Osteoblast (primary cell): ENCODE measurements at places on chromosomes 16 and 17. TPM values are rescaled to one million over a fixed set of nuclear protein-coding genes. Genes with fewer than 3 reads are reported as not detected.
A peak's percentile ranks its signal among the peaks of the same experiment; 100 is the strongest.

The CASKIN1 gene
- total RNA-seq, result not detected in 2 replicates

The CCL1 gene
- not detected in 2 replicates for total RNA-seq

The ABCC1 gene
- 33.7 and 37.7 TPM in 2 replicates for total RNA-seq

The HSPB9 gene
- not detected in 2 replicates for total RNA-seq

The ITGAX gene
- under 0.01 and 0.36 TPM in 2 replicates for total RNA-seq

The CACNG3 gene
- total RNA-seq, result not detected in 2 replicates

The GRAPL gene
- total RNA-seq, result not detected in 2 replicates

The TNFRSF13B gene
- total RNA-seq, result not detected in 2 replicates

The NTHL1 gene
- 22.8 and 24.8 TPM in 2 replicates for total RNA-seq

The FOXN1 gene
- total RNA-seq, result not detected in 2 replicates

- H3K36me3 ChIP-seq, result no peaks in the 10 kb centered on the region
- no peak for DNase-seq
- no peak overlapping the region for H3K27ac ChIP-seq
Observed at GRCh38 chr17:50875074-50875473, 8.9 kb upstream of the TOB1 start.

DNA sequence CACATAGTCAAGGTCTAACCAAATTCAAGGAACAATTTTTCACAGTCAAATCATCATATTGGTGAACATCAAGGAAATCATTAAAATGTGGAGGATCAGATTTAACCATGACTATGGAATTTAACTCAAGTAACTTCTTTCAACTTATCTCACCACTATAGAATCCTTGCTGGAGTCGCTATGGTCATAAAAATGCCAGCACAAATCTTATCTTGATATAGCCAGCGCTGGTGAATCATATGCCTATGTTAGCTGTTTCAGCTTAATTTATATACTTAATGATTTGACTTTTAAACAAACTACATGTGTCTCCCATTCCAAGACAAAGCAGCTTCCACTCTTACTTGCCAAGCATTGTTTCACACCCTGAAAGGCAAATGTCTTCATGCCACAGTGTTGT lies 416.4 kb downstream of the CDH11 start:
- peak; percentile 14 for DNase-seq
- H3K36me3 ChIP-seq, result no peaks in the 10 kb centered on the region
- H3K4me3 ChIP-seq, result no peak overlapping the region
- no peaks in the 10 kb centered on the region for H3K4me1 ChIP-seq
- H3K27ac ChIP-seq, result peak overlapping the region; percentile 5
- H3K27me3 ChIP-seq, result no peaks in the 10 kb centered on the region

- no peak for DNase-seq
- no peak overlapping the region for H3K4me3 ChIP-seq
- no peaks in the 10 kb centered on the region for H3K27me3 ChIP-seq
- no peaks in the 10 kb centered on the region for H3K36me3 ChIP-seq
Observed at GRCh38 chr17:79565606-79566250, 45.1 kb downstream of the RBFOX3 start.

GRCh38 chr17:76176701-76177574 lies 35.9 kb upstream of the FOXJ1 start:
- DNase-seq, result no peak
- H3K36me3 ChIP-seq, result no peaks in the 10 kb centered on the region
- H3K27me3 ChIP-seq, result no peaks in the 10 kb centered on the region

- no peak overlapping the region for H3K4me3 ChIP-seq
- H3K36me3 ChIP-seq, result no peaks in the 10 kb centered on the region
- H3K4me1 ChIP-seq, result no peaks in the 10 kb centered on the region
- H3K27ac ChIP-seq, result no peak overlapping the region
Observed at GRCh38 chr17:57045868-57046704, 39.0 kb upstream of the AKAP1 start.

- peak; percentile 44 for DNase-seq
- no peak overlapping the region for H3K27ac ChIP-seq
- no peaks in the 10 kb centered on the region for H3K27me3 ChIP-seq
Observed at GRCh38 chr17:38982858-38983746, 15.9 kb upstream of the FBXO47 start.

GRCh38 chr16:67442581-67443255 lies 11.8 kb downstream of the HSD11B2 start:
- H3K4me3 ChIP-seq, result no peak overlapping the region
- H3K27me3 ChIP-seq, result no peaks in the 10 kb centered on the region
- H3K27ac ChIP-seq, result no peak overlapping the region
- peaks cover 15% of the 10 kb centered on the region for H3K36me3 ChIP-seq

DNA sequence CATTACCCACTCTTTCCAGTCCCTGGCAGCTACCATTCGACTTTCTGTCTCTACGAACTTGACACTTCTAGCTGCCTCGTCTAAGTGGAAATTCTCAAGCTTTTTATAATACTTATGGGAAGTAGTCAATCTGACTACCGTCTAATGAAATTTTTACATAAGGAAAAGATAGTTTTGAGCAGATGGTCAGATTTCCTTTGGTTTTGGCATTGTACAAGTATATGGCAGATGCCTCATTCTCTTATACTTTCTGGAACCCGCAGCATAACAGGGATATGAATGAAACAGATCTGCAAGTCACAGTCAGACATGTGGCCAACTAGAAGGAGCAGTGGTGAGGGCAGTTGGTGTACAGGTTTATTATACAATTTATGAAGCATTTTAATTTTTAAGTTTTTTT lies 146.0 kb downstream of the PITPNC1 start:
- no peaks in the 10 kb centered on the region for H3K36me3 ChIP-seq
- H3K27me3 ChIP-seq, result no peaks in the 10 kb centered on the region
- peak; percentile 6 for DNase-seq
- H3K27ac ChIP-seq, result no peak overlapping the region

- H3K27ac ChIP-seq, result no peak overlapping the region
- no peaks in the 10 kb centered on the region for H3K4me1 ChIP-seq
- no peak for DNase-seq
Observed at GRCh38 chr17:35148144-35148543, 527 bp downstream of the UNC45B start.

DNA sequence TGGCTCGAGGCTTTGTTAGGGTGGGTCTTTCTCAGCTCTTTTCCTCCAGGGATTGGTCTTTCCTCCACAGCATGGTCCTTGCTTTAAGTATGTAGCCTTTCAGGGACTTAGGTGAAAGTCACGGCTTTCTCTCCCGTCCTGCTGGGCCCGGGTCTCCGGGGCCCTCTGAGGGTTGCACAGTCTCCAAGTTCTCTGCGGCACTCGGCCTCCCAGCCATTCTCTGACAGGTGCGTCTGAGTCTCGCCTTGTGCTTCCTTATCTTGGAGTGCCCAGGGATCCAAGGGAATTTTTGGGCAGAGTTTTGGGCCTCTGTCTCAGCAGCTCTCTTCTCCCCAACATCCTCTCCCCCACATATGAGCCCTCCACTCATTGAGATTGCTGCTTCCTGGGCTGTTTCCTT lies 36.6 kb downstream of the ZNF750 start:
- DNase-seq, result peak; percentile 83
- no peaks in the 10 kb centered on the region for H3K36me3 ChIP-seq
- no peaks in the 10 kb centered on the region for H3K4me1 ChIP-seq
- H3K27ac ChIP-seq, result no peak overlapping the region
- no peak overlapping the region for H3K4me3 ChIP-seq

DNA sequence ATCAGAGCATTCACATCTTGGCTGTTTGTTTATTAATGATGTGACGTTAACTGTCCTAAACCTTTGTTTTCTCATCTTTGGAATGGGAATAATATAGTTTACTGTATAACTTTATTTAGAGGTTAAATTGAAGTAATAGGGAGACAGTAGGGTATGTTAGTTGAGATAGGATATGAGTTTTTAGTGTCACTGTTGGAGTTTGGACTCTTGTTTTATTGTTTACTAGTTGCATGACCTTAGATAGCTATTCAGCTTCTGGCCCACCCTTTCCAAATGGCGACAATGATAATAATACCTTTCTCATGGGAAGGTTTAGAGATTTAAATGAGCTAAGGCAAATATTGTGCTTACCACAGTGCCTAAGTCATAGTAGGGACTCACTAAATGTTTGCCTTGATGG lies 28.2 kb upstream of the CDC6 start:
- H3K4me3 ChIP-seq, result no peak overlapping the region
- no peaks in the 10 kb centered on the region for H3K27me3 ChIP-seq
- H3K4me1 ChIP-seq, result no peaks in the 10 kb centered on the region

DNA sequence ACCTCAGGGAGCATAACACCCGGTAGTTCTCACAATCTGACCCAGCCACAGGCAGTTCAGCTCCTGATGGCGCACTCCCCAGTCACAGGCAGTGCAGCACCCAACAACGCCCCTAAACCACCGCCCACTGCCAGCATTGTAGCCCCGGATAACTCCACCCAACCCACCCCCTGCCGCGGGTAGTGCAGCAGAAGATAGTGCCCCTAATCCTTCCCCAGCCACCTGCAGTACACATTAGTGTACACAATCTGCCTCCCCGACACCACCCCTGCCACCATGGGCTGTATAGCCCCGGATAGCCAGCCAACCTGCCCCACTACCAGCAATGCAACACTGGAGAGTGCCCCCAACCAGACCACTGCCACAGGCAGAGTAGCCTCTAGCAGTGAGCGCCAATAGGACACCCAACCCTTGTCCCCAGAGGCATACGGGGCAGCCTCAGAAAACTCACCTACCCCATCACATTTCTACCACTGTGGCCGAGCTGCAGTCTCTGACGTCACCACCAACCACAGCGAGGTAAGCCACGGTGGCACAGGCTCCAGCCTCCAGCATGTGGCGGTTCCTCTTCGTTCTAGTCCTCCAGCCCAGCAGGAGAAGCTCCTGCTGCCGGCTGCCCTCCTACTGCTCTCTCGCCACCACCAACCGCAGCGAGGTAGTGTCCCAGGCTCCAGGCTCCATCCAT lies 877.3 kb downstream of the KCNJ18 start:
- H3K27ac ChIP-seq, result no peak overlapping the region
- peak; percentile 4 for DNase-seq
- H3K4me1 ChIP-seq, result no peaks in the 10 kb centered on the region
- H3K36me3 ChIP-seq, result no peaks in the 10 kb centered on the region
- H3K4me3 ChIP-seq, result no peak overlapping the region

- no peaks in the 10 kb centered on the region for H3K36me3 ChIP-seq
- DNase-seq, result no peak
- peaks cover 7% of the 10 kb centered on the region for H3K4me1 ChIP-seq
Observed at GRCh38 chr17:16298140-16298662, 55.1 kb downstream of the CENPV start.

DNA sequence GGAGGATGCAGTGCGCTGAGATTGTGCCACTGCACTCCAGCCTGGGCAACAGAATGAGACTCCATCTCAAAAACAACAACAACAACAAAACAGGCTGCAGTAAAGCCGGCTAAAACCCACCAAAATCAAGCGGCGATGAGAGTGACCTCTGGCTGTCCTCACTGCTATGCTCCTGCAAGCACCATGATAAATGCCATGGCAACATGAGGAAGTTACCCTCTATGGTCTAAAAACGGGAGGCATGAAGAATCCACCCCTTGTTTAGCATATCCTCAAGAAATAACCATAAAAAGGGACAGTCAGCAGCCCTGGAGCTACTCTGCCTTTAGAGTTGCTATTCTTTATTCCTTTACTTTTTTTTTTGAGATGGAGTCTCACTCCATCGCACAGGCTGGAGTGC lies 8.4 kb upstream of the LGALS3BP start:
- no peak overlapping the region for H3K27ac ChIP-seq
- peaks cover 30% of the 10 kb centered on the region for H3K36me3 ChIP-seq
- no peak overlapping the region for H3K4me3 ChIP-seq

DNA sequence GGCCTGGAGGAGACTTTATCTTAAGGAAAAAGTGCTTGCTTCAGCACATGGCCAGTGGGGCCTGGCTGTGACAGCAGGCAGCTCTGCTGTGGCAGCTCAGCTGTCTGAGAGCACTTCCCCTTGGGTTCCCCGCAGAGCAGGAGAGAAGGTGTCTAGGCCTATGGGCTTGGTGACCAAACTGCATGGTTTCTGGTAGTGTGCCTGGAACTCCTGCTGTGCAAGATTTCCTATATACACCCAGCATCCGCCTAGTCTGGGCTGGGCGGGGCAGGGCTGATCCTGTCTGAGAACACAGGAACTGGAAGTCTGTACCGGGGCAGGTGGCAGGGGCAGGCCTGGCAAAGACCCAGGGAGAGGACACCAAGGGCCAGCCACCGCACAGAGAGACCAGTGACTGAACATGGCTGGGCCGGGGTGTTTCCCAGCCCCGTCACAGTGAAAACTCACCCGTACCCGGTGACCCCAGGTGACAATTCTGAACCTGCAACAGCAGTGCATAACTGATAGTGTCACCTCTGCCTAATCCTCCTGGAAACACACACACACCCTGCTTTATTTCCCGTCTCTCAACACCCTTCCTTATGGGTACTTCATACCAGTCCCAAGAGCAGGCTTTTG lies 39.3 kb downstream of the CHD9 start:
- H3K27ac ChIP-seq, result no peak overlapping the region
- peaks cover 42% of the 10 kb centered on the region for H3K4me1 ChIP-seq
- H3K4me3 ChIP-seq, result no peak overlapping the region
- no peaks in the 10 kb centered on the region for H3K27me3 ChIP-seq

- no peak for DNase-seq
- H3K36me3 ChIP-seq, result peaks cover 88% of the 10 kb centered on the region
- no peaks in the 10 kb centered on the region for H3K27me3 ChIP-seq
- H3K27ac ChIP-seq, result no peak overlapping the region
Observed at GRCh38 chr16:3771513-3771912, 54.2 kb upstream of the TRAP1 start.

DNA sequence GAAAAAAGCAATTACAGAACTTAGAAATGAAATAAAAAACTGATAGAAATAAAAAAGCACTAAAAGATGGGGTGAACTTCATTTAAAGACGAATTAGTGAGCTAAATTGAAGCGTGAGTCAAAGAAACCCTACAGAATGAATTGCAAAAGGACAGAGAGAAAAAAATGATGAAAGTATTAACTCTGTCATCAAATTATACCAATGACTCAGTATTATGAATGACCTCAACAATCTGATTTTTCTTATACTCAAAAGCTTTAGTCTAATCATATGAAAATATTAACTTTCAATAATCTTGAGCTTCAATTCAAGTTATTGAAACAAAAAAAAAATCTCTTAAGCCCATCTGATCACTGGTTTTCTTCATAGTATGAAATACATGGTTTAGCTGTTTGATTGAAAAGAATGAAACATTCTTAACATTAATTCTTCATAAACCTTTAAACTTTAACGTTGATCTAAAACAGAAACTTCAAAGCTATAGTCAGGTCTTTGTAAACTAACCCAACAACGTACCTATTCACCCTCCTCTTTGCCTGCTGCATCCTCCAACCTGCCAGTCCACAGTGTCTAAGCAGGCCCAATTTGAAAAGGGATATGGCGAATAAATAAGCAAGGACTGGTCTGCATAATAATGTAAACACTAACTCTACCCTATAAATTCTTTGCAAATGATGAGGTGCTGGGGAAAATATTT lies 6.6 kb downstream of the ABCA5 start:
- H3K4me3 ChIP-seq, result no peak overlapping the region
- peaks cover 4% of the 10 kb centered on the region for H3K4me1 ChIP-seq
- H3K36me3 ChIP-seq, result no peaks in the 10 kb centered on the region
- H3K27ac ChIP-seq, result no peak overlapping the region
